ENCODE measurements at places on chromosomes 1 and 21.

- peak; percentile 68 for DNase-seq
These were observed 6.5 kb downstream of the PTP4A2 start for GRCh38 chr1:31931593-31932225.

DNA sequence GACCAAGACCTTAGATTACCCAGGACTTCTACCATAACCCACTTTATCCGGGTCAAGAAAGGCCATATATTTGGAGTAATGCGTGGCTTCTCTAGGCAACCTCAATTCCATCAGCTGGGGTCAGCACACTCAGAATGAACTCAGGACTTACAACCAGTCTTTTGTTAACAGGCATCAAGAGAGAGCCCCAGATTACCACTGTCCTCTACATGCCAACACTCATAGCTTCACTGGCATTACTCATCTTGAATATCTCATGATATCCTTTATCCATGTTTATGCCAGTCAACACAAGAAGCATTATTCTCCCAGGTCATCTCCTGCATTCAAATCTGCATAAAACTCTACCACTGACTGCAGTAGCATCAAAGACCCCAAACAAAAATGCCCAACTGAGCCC, 6.6 kb upstream of the FCGR2A start:
- DNase-seq, result peak; percentile 62

GRCh38 chr1:211684331-211684730, 8.9 kb upstream of the NEK2 start:
- DNase-seq, result no peak

- DNase-seq, result peak; percentile 67
These were observed 73.8 kb downstream of the MTR start for GRCh38 chr1:236868625-236869467.

GRCh38 chr1:22142315-22143064, 407 bp downstream of the WNT4 start:
- peak; percentile 48 for DNase-seq

Measured in suppressor macrophage treated with lipopolysaccharide for 1 hour (primary cell).